Fibroblast of pulmonary artery (primary cell): ENCODE measurements at places on chromosomes 5 and 9.

DNA sequence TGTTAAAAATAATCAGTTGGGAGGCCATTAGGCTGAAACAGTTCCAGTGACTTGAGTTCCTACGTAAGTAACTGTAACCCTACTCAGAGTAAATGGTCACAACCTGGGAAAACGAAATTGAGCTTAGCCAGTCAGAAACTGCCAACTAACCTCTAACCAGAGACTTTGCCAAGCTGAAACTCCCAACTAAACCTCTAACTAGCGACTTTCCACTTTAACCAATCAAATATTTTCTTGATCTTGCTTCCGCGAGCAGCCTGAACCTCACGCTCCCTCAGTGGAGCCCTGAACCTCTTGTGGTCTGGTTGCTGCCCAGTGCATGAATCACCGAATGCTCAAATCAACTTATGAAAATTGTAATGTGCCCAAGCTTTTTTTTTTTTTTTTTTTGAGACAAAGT lies 156.2 kb downstream of the MED10 start:
- DNase-seq = no peak

DNA sequence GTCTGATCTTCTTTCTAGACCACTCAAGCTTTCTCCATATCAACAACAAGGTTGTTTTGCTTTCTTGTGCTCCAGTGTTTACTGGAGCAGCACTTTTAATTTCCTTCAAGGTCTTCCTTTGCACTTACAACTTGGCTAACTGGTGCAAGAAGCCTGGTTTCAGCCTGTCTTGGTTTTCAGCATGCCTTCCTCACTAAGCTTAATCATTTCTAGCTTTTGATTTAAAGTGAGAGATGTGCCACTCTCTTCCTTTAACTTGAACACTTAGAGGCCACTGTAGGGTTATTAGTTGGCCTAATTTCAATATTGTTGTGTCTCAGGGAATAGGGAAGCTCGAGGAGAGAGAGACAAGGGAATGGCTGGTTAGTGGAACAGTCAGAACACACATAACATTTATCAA lies 13.4 kb downstream of the AK3 start:
- no peak for DNase-seq

- no peak for DNase-seq
Measured at GRCh38 chr9:93319992-93320500, 131.4 kb upstream of the FAM120A start.

DNA sequence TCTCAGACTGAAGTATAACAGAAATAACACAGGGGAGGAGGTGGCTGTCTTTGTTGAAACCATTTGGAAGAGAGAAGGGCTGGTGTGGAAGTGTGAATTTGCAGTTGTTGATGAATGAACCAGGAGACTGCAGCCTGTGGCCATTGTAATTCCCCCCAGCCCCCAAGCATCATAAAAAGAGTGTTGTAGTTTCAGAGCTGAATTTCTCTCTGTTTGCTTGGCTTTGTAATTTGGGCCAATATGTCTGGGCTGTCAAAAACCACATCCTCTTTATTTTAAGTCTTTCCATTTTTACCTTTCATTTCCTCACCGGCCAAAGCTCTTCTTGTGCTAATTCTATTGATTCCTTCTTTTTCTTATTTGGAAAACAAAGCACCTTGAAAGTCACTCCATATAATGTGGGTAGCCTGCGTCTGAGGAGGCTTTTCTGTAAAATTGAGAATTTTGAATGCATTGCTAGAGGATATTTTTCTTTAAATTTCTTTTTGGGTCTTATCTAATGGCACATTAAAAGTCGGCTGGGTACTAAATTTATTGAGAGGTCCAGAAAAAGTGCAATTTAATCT lies 383.3 kb downstream of the OSTF1 start:
- no peak for DNase-seq

- no peak for DNase-seq
Measured at GRCh38 chr5:95102080-95102479, 182.8 kb downstream of the MCTP1 start.
